Smooth muscle cell of the brain vasculature (primary cell): ENCODE measurements at places on chromosomes 12 and 14.

GRCh38 chr14:68167383-68168087 lies 348.0 kb downstream of the RAD51B start:
- DNase-seq = no peak

- DNase-seq = no peak
These were observed 1.5 kb upstream of the ZNF641 start for GRCh38 chr12:48352157-48352760.

DNA sequence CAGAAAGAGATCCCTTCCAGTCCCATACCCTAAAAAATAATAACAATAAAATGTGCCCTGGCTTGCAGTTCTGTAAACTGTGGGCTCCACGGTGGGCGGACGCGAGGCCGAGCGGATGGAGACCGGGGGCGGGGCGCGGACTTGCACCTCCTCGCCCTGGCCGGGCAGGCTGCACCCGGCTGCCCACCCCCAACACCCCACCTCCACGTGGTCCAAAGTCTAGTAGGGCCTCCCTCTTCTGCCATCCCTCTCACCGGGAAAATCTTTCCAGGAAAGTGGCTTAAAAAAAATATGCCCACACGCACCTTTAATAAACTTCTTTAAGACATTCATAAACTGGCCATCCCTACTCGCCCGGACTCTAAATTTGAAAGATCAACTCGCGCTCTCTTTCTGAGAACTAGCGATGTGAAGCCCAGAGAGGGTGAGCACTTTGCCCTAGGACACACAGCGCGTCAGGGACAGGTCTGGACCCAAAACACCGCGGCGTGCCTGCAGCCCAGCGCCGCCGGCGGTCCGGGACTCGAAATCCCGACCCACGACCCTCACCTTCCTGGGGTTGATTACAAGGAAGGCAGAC lies 1.9 kb upstream of the BCL11B start:
- DNase-seq = no peak

DNA sequence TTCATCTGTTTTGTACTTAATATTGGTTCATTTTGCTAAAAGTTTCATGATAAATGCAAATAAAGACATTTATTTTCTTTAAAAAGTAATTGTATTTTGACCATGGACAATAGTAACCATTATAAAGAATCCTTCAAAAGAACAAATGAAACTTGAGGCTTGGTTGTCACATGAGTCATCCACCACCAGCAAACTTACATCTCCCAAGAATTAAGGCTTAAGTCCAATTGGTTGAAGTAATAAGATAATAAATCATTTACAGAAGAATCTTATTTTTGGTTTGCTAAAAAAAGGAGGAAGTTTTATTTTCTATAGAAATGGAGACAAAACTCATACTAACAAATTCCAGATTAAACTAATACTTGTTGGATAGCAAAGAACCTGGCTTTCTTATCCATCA lies 84.8 kb upstream of the KITLG start:
- DNase-seq = no peak

DNA sequence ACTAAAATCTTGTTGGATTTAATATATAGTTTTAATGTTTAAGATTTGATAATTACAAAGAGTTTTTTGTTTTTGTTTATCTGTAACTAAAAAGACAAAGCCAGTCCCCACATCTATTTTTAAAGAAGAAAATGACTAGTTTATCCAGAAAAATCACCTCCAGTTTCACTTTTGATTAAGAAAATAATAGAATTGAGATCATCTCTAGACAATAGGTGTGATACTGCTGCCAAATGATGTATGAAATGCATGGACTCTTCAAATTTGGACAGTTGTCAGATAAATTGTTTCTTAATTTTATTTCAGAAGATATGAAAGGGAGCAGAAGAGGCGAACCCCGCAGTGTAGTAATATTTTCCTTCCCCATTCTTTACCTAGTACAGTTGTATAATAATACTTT lies 20.0 kb downstream of the PCNX4 start:
- no peak for DNase-seq
